Activated gamma-delta T cell treated with anti-CD3 and anti-CD28 coated beads, Interleukin-2, amount 50 U/mL, for 16 hours (primary cell): ENCODE measurements at places on chromosomes 5 and 9.

DNA sequence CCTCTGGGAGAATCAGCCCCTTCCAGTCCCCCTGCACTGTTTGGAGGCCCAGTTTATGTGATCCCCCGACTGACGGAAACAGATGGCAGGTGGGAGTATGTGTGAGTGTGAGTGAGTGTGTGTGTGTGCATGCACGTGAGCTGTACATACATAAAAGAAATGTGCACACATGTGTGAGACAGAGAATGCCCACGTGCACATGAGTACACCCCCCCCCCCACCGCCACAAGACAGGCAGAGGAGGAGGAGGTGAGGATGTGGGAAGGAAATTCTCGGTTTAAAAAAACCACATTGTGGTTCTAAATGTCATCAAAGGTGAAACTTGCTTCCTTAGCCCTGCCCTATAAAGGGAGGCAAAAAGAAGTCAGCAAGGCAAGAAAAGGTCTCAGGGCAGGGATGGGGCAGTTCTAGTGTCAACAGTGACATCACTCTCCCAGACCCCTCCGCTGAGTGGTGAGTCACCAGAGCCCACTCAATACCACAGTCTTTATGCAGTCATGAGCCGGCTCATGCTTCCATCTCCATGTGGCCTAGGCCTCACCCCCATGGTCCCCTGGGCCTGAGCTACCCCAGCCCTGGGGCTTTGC is 79.2 kb upstream of the HSPA9 start:
- DNase-seq: peak; percentile 60

DNA sequence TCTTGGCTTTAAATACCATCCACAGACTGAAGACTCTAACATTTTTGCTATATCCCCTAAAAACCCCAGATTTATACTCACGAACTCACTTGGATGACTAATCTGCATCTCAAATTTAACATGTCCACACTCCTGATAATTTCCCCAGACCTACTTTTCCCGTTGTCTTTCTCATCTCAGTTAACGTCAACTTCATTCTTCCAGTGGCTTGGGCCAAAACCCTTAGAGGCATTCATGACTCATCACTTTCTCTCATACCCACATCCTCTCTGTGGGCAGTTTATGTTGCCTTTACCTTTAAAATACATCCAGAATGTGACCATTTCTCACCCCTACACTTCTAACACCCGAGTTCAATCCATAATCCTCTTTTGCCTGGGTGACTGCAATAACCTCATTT is 96.7 kb downstream of the EDIL3 start:
- no peak for DNase-seq

DNA sequence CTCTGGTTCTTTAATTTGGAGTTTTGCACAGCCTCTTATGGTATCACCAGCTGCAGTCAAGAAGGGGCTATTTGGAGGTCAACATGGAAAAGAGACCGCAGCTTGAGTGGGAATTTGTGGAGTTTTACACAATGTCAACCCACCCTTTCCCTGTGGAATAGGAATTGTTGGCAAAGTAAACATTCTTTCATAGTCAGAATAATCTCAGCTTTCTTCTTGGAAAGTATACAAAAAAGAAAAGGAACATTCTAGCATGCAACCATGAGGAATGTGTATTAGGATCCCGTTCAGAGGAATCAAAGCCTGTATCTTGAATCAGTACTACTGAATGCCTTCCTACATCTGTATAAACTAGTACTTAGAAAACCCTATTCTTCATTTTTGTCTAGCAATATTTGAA is 107.6 kb downstream of the LURAP1L start:
- no peak for DNase-seq

GRCh38 chr9:33184963-33185362 is 17.8 kb upstream of the B4GALT1 start:
- DNase-seq: no peak

GRCh38 chr5:126970517-126971017 is 59.8 kb downstream of the MARCHF3 start:
- no peak for DNase-seq

- DNase-seq: peak; percentile 52
Measured at GRCh38 chr5:149731617-149732323, 1.7 kb downstream of the PPARGC1B start.

- no peak for DNase-seq
Measured at GRCh38 chr9:133621725-133622267, 12.6 kb upstream of the FAM163B start.

- DNase-seq: no peak
Measured at GRCh38 chr5:93236807-93237421, 344.1 kb downstream of the NR2F1-AS1 start.
